Stimulated activated CD4-positive, alpha-beta T cell treated with anti-CD3 and anti-CD28 coated beads, Interleukin-1b, Interleukin-23, amount 100 ng/mL, for 1 hour (primary cell): ENCODE measurements at places on chromosomes 12 and 14.

DNA sequence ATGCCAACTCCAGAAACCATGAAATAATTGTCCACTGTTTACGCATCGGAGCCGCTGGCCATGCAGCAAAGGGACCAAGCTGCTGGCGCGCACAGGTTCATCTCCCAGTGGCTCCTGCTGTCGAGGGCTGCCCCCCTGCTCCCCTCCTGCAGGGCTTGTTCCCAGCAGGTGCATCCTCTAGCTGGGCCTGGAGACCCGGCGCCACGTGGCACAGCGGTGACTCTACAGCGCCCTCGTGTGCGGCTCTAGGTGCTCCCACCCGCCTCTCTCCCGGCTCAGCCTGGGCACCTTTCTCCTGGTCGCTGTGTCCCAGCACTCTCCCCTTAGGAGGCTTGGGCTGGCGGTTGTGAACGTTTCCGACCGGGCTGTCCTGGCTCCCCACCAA is 37.5 kb upstream of the INF2 start:
- no peak for DNase-seq

GRCh38 chr12:9340422-9341259 is 132.4 kb upstream of the PZP start:
- no peak for DNase-seq

DNA sequence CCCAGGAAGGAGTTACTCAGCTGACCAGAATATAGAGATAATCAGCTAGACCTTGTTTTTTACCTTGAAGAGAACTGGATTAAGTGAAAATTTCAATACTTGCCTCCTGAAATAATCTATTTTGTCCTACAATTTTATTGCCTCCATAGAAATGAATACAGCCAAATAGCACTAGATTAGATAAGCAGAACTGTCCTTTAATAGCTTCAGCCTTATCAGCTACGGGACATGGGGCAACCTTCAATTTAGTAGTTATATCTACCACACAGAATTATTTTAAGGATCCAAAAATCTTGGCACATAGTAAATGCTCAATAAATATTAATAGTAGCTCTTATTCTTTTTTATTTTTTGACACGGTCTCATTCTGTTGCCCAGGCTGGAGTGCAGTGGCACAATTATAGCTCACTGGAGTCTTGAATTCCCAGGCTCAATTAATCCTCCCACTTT is 67.2 kb upstream of the PLEKHG3 start:
- no peak for DNase-seq

DNA sequence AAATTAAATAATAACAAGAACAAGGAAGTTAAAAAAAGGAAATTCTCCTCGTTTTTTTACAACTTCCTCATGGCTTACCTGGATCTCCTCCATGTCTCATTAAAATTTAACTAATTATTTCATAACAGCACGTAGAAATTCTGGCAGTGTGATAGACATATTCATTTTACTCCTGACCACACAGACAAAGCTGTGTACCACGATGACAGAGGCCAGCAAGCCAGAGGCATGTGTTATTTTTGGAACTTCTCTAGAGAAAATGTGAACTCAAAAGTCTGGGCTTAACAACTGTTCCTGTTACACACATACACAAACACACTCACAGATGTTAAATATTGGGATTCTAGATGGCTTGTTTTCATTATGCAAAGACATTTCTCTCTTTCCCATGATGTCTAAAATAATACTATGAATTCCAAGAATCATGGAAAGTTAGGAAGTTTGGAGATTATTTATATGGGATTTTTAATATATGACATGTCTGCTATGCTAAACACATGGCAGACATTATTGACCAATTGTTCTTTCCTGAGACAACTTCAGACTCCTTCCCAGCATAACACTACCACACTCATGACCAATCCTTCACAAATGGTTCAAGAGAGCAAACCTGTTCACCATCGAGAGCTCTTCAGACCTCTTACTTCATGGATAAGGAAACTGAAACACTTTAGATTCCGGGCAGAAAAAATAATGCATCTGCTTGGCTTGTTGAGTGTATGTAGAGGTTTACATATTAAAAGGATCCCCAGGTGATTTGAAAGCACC is 158.7 kb downstream of the DACT1 start:
- no peak for DNase-seq

- DNase-seq, result no peak
Measured at GRCh38 chr14:104639471-104639870, 34.9 kb upstream of the TMEM179 start.

- no peak for DNase-seq
Measured at GRCh38 chr12:78244916-78245507, 414.3 kb downstream of the NAV3 start.

DNA sequence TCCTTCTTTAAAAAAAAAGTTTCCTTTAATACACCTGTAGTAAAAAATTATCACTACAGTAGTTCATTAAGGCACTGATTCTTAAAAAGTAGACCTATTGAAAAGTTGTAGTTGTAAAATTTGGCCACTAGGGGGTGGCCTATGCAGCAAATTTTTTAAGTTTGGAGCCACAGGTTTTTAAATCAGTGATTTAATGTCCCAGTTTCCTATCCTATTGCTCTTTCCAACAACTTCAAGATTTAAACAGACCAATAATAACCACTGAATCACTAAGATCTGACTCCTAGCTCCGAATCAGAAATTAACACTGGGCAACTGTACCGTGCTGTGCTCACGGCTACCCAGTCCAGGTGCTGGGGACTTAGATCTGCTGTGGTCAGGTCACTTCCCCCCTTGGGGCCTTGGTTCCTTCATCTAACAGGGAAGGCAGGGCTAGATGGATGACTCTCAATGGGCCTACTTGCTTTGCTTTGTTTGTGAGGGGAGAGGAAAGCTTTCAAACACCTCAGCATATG is 279.3 kb downstream of the MED13L start:
- DNase-seq, result no peak

DNA sequence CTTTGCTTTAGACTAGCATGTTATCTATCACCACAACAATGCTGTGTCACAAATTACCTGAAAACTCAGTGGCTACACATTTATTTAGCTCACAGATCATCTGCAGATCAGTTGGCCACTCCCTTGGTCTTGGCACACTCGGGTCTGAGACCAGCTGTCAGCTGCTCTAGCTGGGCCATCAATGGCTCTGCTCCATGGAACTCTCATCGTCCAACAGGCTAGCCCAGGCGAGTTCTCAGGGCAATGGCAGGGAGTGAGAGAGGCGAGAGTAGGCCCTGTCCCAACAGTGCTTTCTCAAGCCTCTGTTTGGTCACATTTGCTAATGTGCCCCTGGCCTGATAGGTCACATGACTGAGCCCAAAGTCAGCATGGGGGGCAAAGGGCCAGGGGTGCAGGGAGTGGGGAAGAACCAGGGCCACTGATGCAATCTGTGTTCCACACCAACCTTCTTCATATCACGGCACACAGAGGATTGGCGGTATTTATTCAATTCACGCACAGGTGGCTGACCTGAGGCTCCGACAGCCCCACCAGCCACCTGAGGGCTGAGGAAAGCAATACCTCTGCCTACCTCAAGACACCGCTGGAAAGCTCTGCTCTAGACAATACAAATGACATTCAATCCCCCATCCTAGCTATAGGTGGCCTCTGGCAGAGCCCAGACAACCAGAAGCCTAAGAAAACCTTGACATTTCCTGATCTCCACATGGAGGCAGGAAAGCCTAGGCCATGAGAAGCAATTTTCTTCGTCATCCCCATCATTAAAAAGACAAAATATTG is 82.5 kb downstream of the NT5DC3 start:
- DNase-seq, result no peak

DNA sequence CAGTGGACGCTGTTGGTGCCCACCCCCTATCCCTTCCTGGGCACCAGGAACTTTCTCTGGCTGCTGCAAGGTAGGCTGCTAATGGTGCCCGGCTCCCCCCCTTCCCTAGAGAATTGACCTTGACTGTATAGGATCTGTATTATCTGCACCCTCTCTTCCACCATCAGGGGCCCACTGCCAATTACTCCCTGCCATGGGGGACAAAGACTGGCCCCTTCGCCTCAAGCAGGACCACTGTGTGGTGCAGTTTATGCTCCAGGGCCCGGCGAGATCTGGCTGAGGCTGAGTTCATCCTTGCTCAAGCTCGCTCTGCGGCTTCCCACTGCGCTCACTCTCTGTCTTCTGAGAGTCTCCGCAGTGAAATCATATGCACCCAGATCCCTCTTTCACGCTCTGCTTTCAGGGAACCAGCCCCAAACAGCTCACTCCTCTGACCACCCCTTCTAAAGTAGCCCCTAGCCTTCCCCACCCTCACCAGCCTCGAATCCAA is 95.2 kb downstream of the LGMN start:
- no peak for DNase-seq

- no peak for DNase-seq
Measured at GRCh38 chr12:72471806-72472205, 199.6 kb downstream of the TRHDE start.

DNA sequence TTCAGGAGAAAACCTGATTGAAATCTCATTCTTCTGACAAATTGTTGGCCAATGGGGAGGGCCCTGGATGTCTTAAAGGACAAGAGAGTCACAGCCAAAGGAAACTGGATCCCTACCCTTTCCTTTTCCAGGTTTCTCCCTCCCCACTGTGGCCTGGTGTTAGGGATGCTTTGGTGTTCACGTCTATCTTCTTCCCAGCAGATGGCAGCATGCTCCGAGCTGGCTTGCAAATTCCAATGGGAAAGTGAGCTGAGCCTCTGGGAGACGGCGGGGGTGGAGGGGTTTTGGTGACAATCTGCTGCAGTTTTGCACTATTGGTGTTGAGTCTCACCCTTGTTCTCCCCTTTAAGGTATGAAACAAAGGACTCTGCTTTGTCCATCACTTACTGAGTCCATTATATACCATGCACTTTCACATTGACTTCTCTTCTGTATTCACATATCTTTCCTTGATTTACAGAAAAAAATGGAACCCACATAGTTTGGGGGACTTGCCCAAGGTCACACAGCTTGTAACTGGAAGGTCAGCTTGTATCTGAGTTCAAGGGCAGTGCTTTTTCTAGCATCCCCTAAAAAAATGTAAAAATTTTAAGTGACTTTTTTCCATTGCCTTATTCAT is 39.3 kb downstream of the CCDC177 start:
- no peak for DNase-seq

DNA sequence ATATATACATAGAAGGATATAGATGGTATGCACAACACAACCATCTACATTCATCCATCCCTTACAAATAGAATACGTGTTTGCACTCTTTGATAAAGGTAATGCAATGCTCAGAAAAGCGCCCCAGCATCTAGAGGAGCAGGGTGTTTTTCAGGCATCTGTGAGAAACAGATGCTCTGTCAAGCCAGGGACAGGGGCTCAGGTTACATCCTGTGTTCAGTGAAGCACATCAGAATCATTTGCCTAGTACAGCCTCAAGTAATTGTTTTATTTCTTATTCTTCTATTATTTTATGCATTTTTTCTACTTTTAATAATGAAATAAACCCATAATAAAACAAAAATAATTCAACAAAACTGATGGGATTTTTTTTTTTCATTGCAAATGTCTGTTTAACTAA is 50.5 kb upstream of the HIF1A start:
- no peak for DNase-seq

GRCh38 chr12:29582146-29582545 is 84.7 kb upstream of the OVCH1 start:
- DNase-seq, result no peak

DNA sequence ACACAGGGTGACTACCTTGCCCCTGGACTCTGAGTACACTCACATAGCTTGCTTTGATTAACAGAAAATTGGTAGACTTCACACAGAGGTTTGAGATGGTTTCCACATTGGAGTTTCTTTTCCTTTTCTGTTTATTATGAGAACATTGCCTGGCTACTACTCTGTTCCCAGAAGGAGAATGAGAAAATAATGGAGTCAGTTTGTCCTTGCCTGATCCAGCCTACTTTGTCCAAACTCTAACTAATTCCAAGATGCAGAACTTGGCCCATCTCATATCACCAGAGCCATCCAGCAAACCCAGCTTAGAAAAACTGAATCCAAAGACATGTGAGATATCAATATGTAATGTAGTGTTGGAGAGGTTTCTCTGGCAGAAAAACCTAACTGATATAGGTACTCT is 20.4 kb downstream of the TAS2R50 start:
- DNase-seq, result no peak

DNA sequence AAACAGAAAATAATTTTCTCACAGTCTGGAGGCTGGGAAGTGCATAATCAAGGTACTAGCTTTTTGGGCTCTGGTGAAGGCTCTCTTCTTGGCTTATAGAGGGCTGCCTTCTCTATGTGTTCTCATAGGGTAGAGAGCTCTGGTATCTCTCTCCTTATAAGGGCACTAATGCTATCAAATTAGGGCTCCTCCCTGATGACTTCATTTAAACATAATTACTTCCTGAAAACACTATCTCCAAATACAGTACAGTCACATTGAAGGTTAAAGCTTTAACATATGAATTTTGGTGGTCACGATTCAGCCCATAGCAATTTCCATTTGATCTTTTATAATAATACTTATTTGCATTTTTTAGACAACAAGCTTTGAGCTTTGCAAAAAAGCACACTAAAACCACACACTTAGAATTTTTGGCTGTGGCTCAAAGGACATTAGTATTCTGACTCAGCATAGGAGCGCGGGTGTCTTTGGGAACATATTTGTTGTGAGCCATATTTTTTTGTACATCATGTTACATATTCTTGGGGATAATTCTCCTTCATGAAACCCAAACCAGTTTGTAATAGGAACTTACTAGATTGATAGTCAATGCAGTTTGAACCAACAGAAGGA is 808.1 kb upstream of the FBXO33 start:
- DNase-seq, result no peak

GRCh38 chr12:90020436-90020835 is 311.8 kb upstream of the ATP2B1 start:
- DNase-seq, result no peak

DNA sequence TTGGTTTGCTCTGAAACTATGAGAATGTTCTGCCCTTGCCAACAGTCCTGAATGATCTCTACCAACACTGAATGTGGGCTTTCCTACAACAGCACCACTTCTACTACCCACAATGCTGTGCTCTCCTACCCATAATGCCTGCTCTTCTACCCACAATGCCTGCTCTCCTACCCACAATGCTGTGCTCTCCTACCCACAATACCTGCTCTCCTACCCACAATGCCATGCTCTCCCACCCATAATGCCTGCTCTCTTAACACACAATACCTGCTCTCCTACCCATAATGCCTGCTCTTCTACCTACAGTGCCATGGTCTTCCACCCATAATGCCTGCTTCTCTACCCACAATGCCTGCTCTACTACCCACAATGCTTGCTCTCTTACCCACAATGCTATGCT is 92.3 kb downstream of the KCNK13 start:
- no peak for DNase-seq
